Stimulated activated CD4-positive, alpha-beta T cell treated with anti-CD3 and anti-CD28 coated beads, Interleukin-12 subunit alpha, Interleukin-12 subunit beta, amount 100 ng/mL, for 4 hours (primary cell): ENCODE measurements at places on chromosomes 13 and 19.

DNA sequence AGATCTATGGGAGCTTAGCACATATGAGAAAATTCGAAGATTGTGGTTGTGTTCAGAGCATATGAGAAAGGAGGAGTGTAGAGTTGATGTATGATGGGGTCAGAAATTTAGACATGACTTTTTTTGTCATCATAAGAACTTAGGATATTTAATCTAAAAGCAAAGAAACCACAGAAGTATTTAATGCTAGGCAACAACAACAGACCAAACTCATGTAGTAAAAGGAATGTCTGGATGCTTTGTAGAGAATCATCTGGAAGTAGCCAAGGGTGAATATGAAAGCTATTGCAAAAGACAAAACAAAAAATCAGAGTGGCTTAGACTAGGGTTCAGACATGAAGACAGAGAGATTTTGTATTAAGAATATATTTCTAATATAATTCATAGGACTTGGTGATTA lies 190.3 kb downstream of the SLITRK1 start:
- DNase-seq = no peak

DNA sequence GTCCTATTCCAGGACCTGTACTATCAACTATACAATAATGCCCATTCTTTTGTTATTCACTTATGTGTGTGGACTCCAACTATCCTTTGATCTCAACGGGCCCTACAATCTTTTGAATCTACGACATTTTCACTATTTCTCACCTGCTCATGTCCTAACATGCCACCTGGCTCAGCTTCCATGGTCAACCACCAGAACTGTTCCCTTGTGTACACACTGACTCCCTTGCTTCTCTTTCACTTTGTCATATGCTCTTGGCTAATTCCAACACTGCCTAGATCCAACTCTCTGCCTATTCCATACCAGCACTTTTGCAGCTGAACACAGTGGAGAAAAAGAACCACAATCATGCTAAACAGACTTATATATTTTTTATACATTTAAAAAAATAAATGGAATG lies 53.1 kb downstream of the MICU2 start:
- DNase-seq = no peak

DNA sequence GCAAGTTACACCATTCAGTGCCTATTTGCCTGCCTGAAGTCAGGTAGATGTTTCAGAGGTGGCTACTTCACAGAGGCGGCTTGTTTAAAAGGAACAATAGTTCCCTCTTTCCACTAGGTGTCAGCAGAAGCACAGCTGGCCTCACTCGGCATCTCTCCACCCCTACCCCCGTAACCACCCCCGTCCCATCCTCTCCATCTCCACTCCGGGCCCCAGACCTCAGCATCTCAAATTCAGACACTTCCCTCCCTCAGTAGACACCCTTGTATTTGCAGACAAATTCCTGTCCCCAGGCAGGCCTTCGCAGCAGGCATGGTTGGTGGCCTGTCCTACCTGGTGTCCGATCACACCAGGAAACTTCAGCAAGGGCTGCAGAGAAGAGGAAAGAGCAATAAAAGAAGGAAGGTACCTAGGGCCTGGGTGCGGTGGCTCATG lies 9.1 kb upstream of the DPP9 start:
- DNase-seq = peak; percentile 33

DNA sequence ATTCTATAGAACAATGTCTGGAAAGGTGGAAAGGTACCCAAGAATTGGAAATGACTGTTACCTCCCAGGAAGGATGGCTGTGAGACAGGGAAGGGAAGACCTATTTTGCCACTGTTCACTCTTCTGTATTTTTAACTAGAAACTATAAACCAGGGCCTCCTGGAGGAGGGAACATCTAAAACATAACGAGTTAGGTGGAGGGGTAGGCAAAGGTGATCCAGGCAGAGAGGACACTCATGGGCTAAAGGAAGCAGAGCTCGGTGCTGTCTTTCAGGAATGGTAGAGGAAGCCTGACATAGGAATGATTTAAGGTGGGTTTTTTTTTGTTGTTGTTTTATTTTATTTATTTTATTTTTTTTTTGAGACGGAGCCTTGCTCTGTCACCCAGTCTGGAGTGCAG lies 5.8 kb downstream of the EIF3K start:
- DNase-seq = no peak

GRCh38 chr19:33273065-33273736 lies 29.1 kb downstream of the CEBPA start:
- no peak for DNase-seq

- DNase-seq = no peak
These were observed 505.5 kb upstream of the PCDH9 start for GRCh38 chr13:67735651-67736050.

DNA sequence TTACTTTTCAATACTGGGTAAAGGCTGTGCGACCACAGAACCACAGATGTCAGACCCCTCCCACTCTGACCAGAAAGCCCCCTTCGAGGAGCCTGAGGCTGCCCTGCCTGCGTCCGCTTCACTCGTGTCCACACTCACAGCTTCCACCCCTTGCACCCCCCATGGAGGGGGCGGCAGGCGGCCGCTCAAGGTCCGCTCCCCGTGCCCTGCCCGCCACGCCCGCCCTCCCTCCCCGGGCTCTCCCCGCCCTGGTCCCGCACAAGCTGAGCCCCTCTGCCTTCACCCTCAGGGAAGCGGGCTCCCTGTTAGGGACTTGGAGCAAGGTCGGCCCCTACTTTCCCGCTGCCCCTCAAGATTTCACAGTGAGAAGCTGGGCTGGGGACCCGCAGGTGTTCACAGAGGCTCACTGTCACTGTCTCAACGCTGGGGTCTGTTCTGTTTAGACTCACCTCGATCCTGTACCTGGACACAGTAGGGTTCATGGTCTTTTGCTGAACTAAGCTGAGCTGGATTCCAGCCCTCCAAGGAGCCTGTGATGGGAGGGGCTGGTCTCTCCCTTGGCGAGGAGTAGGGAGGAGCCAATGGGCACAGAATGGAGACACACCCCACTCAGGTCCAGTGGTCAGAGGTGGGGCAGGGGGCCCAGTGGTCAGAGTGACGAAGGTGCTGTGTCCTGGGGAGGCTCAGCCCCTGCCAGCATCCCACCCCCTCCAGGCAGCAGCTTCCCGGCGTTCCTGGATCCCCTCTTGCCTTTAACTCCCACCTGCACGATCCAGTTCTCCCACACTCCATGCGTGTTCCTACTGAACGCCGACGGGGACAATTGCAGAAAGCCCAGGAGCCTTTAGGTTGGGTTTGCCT lies 69.5 kb downstream of the SPACA7 start:
- no peak for DNase-seq

GRCh38 chr13:90498096-90498495 lies 849.4 kb upstream of the MIR17HG start:
- no peak for DNase-seq

DNA sequence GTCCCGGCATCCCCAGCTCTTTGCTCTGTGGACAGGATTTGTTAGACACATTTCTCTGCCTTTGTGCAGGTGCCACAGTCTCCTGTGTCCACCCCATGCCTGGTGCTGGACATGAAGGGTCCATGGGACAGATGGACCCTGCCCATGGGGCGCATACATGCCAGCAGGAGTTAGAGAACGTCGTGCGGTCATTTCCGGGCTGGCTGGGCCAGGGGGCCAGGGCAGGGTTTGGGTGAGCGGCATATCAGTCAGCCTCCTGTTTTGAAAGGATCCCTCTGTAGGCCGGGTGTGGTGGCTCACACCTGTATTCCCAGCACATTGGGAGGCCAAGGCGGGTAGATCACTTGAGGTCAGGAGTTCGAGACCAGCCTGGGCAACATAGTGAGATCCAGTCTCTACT lies 11.0 kb downstream of the KLHL26 start:
- DNase-seq = no peak

DNA sequence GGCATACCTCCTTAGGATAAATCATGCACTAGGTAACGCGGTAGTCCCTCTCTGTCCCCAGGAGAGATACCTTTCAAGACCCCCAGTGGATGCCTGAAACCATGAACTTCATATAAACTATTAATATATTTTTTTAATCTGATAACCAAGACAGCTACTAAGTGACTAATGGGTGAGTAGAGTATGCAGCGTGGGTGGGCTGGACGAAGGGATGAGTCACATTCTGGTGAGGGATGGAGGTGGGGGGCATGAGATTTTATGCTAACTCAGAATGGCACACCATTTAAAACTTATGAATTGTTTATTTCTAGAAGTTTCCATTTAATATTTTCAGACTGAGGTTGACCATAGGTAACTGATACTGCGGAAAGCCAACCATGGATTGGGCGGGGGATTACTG lies 46.2 kb downstream of the CDK8 start:
- no peak for DNase-seq

DNA sequence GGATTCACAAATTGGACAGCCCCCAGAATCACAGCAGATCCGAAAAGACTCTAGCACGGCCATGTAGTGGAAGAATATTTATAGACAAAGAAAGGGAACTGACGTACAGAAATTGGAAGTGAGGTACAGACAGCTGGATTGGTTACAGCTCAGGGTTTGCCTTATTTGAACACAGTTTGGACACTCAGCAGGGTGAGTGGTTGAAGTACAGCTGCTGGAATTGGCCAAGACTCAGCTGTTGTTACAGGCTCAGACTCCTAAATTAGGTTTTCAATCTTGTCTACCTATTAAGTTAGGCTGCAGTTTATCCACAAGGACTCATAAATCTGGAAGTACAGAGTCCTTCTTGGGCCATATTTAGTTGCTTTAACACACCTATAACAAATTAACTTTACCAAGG lies 5.8 kb upstream of the CFAP97D2 start:
- DNase-seq = no peak

- DNase-seq = no peak
These were observed 5.8 kb downstream of the KIRREL2 start for GRCh38 chr19:35862528-35862927.

- DNase-seq = no peak
These were observed 525.7 kb downstream of the UQCRFS1 start for GRCh38 chr19:28687296-28687695.

DNA sequence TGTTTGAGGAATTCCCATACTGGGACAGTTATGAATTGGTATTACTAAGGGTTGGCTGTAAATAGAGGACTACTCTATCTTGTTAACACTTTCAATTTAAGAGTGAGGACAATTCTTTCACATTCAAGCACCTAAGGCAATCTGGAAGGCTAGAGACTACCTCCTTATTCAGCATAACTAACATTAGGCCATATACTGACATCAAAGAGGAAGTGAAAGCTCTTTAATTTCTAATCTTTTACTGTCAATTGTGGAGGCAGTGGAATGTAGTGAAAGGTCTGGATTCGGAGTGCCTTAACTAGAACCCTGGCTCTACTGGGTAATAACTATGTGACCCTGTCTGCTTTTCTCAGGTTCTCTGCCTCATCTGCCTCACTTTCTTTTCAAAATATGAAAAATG lies 134.0 kb downstream of the UFM1 start:
- DNase-seq = no peak

GRCh38 chr19:13849991-13850909 lies 26.7 kb upstream of the NANOS3 start:
- peak; percentile 61 for DNase-seq

GRCh38 chr19:51664997-51665396 lies 18.4 kb upstream of the SIGLEC14 start:
- no peak for DNase-seq

DNA sequence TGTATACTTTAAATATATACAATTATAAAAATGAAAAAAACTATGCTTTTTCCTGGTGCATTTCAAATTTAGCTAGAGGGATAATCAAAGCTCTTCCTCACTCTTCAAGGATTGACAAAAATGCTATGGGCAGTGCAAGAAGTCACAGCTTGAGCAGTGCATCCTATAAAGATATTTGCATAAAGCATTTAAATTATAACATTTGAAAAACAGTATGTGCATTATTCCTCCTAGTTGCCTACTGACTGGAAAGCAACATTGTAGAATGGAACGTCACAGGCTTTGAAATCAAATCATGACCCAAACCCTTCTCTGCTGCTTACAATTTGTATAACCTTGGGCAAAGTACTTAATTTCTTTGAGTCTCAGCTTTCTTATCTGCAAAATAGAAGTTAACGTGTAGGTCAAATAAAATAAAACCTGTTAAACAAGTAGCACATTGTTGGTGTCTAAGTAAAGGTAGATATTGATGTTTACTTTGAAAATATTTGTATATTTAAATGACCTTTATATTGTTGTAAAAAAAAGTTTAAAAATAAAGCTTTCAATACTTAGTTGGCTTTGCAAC lies 9.2 kb upstream of the KLHL1 start:
- DNase-seq = no peak

- DNase-seq = no peak
These were observed 214.9 kb downstream of the KLF5 start for GRCh38 chr13:73273745-73274144.

GRCh38 chr19:41265395-41266153 lies 1.4 kb downstream of the HNRNPUL1 start:
- peak; percentile 3 for DNase-seq

GRCh38 chr19:14615623-14616022 lies 32.7 kb downstream of the CLEC17A start:
- DNase-seq = no peak

- no peak for DNase-seq
These were observed 26.9 kb downstream of the MZT1 start for GRCh38 chr13:72700509-72700908.

GRCh38 chr13:25171517-25172302 lies at the start of gene AMER2:
Gene AMER2, minus strand, starts transcription at chr13:25172288. Its CDS starts 669 bp downstream, at chr13:25171619.
- DNase-seq = no peak
